GM12878 (cell line): ENCODE measurements at places on chromosomes 6 and 20. TPM values are rescaled to one million over a fixed set of nuclear protein-coding genes. Genes with fewer than 3 reads are reported as not detected.

Gene OTOR
- not detected in 2 replicates for total RNA-seq

Gene PRDM13
- total RNA-seq: 0.15 TPM in 1 of 2 replicates, not detected in the other

Gene OLIG3
- total RNA-seq: not detected in 2 replicates

- H3K27me3 ChIP-seq: no peaks in the 10 kb centered on the region
- H3K27ac ChIP-seq: no peak overlapping the region
- H3K36me3 ChIP-seq: no peaks in the 10 kb centered on the region
Measured at GRCh38 chr6:127225497-127225896, 41.2 kb upstream of the RNF146 start.

DNA sequence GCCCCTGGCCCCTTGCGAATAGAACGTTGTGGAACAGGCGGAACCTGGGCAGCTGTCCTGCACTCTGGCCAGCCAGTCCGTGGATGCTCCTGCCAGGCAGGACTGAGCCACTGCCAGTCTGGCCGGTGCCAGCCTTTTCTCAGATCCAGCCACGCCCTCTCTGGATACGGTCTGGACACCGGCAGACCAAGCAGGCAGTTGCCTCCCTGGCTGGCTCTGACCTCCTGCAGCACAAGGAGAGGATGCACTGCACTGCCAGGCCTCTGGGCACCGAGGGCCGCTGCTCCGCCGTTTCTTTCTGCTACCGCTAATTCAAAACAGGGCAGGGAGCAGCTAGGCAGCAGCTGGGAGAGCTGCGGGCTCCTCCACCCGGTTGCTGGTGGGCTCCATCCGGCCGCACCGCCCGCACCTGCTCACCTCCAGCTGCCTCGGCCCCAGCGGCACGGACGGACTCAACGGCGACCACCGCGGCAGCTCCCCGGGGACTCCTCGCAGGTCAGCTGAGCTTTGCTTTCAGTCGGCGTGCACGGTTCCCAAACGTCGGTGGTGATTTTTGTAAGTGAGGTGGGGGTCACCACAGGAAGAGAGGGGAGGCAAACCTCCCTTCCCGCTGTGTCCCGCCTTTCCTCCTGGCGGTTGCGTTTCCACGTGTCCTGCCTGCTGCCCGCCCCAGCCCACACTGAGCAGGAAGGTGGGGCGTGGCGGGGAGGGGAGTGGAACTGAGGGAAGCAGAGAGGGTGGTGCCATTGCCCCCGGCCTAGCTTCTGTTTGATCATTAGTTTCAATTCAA is 30.3 kb upstream of the AFDN start:
- no peaks in the 10 kb centered on the region for H3K36me3 ChIP-seq
- DNase-seq: no peak
- peaks cover 7% of the 10 kb centered on the region for H3K27me3 ChIP-seq
- H3K27ac ChIP-seq: no peak overlapping the region
- peaks cover 3% of the 10 kb centered on the region; the same call in 1 of the 2 replicates for H3K4me1 ChIP-seq
- no peak overlapping the region for H3K4me3 ChIP-seq

DNA sequence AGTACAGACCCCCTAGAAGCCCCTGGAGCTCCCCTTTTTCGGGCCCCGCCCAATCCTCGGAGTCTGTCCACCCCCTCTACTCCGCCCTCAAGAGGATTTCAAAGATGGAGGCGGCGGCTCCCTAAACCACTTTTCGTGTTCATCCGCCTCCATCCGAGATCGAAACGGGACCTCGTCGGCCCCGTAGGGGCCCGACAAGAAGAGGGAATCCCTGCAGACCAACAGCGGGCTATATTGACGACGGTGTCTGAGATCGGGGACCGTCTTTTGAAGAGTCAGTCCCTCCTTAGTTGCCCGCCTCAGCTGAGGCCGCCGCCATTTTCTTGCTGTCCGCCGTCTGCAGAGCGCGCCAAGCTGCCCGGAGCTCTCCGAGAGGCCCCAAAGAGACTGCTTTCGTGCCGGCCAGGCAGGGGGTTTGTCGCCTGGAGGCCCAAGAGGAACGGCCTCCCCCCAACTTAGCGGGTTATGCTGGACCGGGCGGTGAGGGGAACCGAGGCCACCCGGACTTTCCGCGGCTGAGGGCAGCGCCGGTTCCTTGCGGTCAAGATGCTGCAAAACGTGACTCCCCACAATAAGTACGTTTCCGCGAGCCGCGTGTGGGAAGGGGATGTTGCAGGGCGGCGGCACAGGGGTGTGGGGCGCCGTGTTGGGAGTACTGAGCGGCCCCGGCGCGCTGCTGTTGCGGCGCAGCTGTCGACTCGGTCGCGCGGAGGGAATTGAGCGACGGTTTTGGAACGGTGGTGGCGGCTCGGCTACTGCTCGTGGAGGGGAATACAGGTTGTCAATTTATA is 4.2 kb downstream of the BRD2 start:
- H3K36me3 ChIP-seq: peaks cover 38% of the 10 kb centered on the region
- peak overlapping the region; percentile 79 for H3K27ac ChIP-seq
- peak overlapping the region; percentile 93 for H3K4me3 ChIP-seq

DNA sequence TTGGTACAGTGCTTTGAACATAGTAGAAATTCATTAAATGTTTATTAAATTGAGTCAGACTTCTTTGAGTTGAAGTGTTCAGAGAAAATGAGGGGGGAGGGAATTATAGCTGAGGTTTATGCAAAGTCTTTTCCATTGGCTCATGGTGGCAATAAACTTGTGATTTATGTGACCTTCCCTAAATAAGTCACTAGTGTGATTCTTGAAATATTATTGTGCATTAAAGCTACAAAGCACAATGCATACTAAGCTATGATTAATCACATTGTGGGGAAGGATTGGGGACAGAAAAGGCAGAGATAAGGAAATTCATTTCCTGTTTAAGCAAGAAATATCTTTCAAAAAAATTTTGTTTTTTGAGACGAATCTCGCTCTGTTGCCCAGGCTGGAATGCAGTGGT is 877.5 kb downstream of the TFAP2A start:
- no peak overlapping the region for H3K4me3 ChIP-seq
- no peak overlapping the region for H3K27ac ChIP-seq
- no peaks in the 10 kb centered on the region for H3K27me3 ChIP-seq
- H3K4me1 ChIP-seq: no peaks in the 10 kb centered on the region

DNA sequence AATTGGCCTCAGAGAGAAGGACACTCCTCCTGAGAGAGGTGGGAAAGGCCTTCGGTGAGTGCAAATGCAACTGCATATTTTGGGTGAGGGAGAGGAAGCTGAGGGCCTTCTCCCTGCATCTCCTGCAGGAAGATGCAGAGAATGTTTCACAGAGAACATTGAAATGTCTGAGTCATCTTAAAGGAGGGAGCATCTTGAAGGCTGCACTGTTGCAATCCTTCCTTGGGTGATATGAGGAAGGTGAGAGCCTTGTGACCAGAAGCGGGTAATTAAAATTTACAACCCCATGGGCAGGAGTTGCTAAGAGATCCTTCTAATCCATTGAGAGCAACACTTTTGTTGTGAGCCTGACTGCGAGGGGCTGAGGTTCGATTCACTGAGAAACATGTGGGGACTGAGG is 375.7 kb upstream of the MARCKS start:
- H3K27ac ChIP-seq: no peak overlapping the region
- H3K4me1 ChIP-seq: no peaks in the 10 kb centered on the region
- no peak for DNase-seq
- H3K36me3 ChIP-seq: no peaks in the 10 kb centered on the region
- no peaks in the 10 kb centered on the region for H3K27me3 ChIP-seq
- H3K4me3 ChIP-seq: no peak overlapping the region

- no peak overlapping the region for H3K4me3 ChIP-seq
- no peaks in the 10 kb centered on the region; the same call in 1 of the 2 replicates for H3K27me3 ChIP-seq
- H3K27ac ChIP-seq: no peak overlapping the region
- H3K4me1 ChIP-seq: peaks cover 6% of the 10 kb centered on the region
Measured at GRCh38 chr6:159915397-159915796, 24.6 kb downstream of the MAS1 start.

- no peak overlapping the region for H3K4me3 ChIP-seq
- H3K4me1 ChIP-seq: 0 out of 2 replicates have a peak, but pooled peaks cover 6% of the 10 kb centered on the region
- no peak for DNase-seq
- H3K27ac ChIP-seq: no peak overlapping the region
- H3K36me3 ChIP-seq: no peaks in the 10 kb centered on the region
Measured at GRCh38 chr20:32680544-32681174, 6.9 kb upstream of the C20orf203 start.

DNA sequence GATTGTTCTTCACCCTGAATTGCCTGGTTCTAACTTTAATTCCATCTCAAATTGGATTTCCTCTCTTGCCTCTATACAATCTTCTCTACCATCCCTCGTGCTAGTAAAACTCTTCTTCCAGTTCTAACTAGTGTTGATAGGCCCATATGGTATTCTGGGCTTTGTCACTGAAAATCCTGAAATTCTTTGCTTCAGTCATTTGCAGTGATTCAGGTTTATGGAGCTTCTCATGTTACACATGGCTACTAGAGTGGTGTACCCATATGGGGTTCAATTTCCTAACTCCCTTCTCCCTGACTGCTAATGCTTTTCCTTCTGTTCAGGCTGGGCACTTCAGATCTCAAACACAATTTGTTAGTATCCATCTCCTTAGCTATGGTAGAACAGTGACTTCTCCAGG is 956.6 kb downstream of the KIF16B start:
- H3K27ac ChIP-seq: no peak overlapping the region
- no peaks in the 10 kb centered on the region for H3K36me3 ChIP-seq
- no peak for DNase-seq
- no peaks in the 10 kb centered on the region for H3K27me3 ChIP-seq

DNA sequence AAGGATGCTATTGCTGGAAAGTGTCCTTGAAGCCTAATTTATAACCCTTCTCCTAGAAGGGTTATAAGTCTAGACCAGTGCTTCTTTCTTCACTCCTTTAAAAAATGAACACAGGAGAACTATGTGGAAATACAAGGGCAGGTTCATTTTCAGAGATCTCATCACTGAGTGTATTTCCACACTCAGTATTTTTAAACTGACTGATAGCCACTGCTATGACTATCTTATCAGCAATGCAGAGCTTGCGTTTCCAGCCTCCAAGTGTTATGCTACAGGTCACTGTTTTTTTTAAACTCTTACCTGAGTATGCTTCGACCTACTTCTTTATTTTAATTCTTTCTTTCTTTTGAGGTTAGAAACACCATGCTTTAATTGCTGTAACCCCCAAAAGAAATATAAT is 319.1 kb downstream of the ARHGAP18 start:
- no peaks in the 10 kb centered on the region for H3K4me1 ChIP-seq
- no peak overlapping the region for H3K4me3 ChIP-seq
- H3K36me3 ChIP-seq: no peaks in the 10 kb centered on the region
- H3K27me3 ChIP-seq: 0 out of 2 replicates have a peak, but pooled peaks cover 2% of the 10 kb centered on the region
- DNase-seq: no peak
